ENCODE measurements at places on chromosomes 7 and 10. TPM values are rescaled to one million over a fixed set of nuclear protein-coding genes. Genes with fewer than 3 reads are reported as not detected.

DNA sequence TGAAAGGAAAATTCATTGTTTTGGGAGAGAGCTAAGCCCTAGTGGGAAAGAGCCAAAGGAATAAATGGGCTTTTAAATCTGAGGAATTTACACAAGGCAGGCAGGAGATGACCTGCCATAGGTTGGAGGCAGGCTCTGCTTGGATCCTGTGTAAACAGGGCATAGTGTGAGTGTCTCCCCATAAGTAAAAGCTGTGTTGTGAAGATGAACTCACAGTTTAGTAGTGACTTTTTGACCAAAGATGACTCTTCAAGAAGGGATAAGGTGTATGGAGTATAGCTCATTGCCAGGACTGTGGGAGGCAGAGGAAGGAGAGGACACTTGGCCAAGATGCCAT is 63.2 kb downstream of the KAT6B start:
- no peak overlapping the region for H3K4me3 ChIP-seq
- H3K27ac ChIP-seq, result no peak overlapping the region
- no peak for DNase-seq
- H3K36me3 ChIP-seq, result no peaks in the 10 kb centered on the region
- H3K4me1 ChIP-seq, result peaks cover 18% of the 10 kb centered on the region
- H3K27me3 ChIP-seq, result no peaks in the 10 kb centered on the region

The SFRP4 gene
- 1.2 TPM for total RNA-seq

- DNase-seq, result no peak
- H3K36me3 ChIP-seq, result no peaks in the 10 kb centered on the region
- no peaks in the 10 kb centered on the region for H3K27me3 ChIP-seq
- no peaks in the 10 kb centered on the region for H3K4me1 ChIP-seq
Measured at GRCh38 chr10:51047857-51048256, 26.4 kb upstream of the PRKG1 start.

DNA sequence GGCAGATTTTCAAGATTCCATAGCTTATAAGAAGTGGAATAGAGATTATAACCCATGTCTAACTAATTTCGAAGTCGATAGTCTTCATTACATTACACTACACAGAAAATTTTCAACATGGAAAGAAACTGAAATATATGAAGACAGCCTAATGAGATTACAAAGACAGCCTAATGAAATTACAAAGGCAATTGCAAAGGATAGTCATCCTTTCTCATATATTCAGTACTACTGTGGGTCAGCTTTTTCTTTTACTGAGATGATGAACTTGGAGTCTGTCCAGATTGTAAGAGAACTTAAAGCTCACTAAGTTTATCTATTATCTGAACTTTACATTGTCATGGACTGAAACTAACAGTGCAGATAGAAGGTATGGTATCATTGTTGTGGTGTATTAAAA is 304.4 kb upstream of the MBL2 start:
- DNase-seq, result no peak
- no peak overlapping the region for H3K27ac ChIP-seq
- no peak overlapping the region for H3K4me3 ChIP-seq
- H3K27me3 ChIP-seq, result no peaks in the 10 kb centered on the region
- H3K36me3 ChIP-seq, result no peaks in the 10 kb centered on the region
- no peaks in the 10 kb centered on the region for H3K4me1 ChIP-seq

DNA sequence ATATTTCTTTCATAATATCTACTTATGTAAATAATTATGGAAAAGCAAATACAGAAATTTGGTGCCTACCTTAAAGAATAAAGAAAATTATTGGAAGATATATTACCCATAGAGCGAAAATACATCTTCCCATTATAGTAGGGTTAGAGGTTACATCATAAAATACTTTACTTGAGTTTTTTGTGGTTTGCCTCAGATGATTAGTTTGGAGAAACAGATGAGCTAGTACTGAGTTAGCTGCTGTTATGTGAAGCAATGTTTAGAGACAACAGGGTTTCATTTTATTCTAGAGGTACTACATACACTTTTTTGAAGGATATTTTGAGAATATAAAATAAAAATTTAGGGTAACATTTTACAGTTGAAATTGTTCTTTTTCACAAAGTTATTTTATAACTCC is 2.9 kb upstream of the MLLT10 start:
- H3K4me3 ChIP-seq, result no peak overlapping the region
- DNase-seq, result no peak
- no peaks in the 10 kb centered on the region for H3K27me3 ChIP-seq

DNA sequence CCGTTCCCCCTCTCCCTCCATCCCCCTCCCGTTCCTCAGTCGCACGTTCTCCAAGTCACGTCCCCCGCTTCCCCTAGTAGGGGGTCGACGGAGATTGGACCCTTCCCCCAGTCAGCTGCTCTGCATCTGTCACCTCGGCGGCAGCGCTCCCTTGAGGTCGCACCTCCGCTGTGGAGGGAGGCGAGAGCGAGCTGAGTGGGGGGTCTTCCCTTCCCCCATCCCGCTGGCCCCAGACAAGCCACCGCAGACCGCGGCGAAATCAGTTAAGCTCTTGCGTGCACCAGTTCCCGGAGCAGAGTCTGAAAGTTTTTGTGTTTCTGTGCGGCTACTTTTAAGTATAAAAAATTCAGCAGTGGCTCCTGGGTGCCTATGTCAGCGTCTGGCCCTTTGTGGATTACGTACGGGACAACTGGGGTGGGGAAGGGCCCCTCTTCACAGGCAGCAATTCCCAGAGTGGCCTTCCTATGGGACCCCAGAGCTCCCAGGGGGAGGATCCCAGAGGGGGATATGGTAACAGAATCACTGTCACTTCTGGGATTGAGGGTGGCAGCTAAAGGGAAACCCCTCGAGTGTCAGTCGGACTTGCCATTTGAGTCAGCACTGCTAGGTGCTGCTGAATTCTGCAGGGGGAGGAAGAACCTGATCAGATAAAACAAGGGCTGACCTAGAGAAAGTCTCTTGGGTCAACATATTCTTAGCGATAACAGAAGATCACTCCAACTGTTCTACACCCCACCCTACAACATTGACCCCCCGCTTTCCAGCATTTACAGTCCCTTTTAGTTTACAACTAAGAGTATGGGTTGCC is 12.5 kb upstream of the DDIT4 start:
- H3K4me3 ChIP-seq, result peak overlapping the region; percentile 51
- no peaks in the 10 kb centered on the region for H3K36me3 ChIP-seq
- no peaks in the 10 kb centered on the region for H3K27me3 ChIP-seq
- no peak for DNase-seq

The TACC2 gene
- 64.2 TPM for total RNA-seq

The CFAP70 gene
- total RNA-seq, result 1.1 TPM

DNA sequence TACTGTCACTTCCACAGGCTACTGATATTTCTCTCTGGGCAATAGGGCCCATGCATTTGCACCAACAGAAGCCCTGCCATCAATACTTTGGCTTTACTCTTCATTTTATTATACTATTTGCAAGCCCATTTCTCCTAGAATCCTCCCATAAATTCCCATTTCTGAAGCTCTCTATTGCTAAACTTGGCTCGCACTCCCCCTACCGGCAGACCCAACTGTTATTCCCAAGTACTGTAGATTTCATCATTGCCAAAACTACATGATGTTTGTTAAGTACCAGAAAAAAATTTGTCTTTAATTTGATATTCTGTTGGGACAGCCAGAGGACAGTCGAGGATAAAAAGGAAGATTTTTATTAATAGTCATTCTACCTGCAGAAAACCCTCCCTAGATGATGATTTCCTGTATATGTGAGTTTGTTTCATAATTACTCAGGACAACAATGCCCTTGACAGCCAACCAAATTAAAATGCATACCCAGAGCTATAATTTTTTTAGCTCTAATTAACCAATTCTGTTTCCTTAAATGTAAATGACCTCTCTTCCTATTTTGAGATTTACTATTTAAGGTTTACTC is 298.6 kb downstream of the REEP3 start:
- H3K4me1 ChIP-seq, result no peaks in the 10 kb centered on the region
- no peaks in the 10 kb centered on the region for H3K27me3 ChIP-seq
- no peaks in the 10 kb centered on the region for H3K36me3 ChIP-seq
- peak; percentile 78 for DNase-seq
- H3K4me3 ChIP-seq, result no peak overlapping the region

GRCh38 chr10:102678842-102679289 is 34.6 kb downstream of the TRIM8 start:
- H3K27ac ChIP-seq, result no peak overlapping the region
- H3K4me1 ChIP-seq, result peaks cover 47% of the 10 kb centered on the region
- no peaks in the 10 kb centered on the region for H3K36me3 ChIP-seq

- DNase-seq, result no peak
- no peaks in the 10 kb centered on the region for H3K27me3 ChIP-seq
- no peaks in the 10 kb centered on the region for H3K4me1 ChIP-seq
- no peak overlapping the region for H3K27ac ChIP-seq
Measured at GRCh38 chr7:108805808-108806397, 236.2 kb downstream of the DNAJB9 start.

- H3K27me3 ChIP-seq, result no peaks in the 10 kb centered on the region
- H3K4me3 ChIP-seq, result no peak overlapping the region
- H3K4me1 ChIP-seq, result no peaks in the 10 kb centered on the region
- no peaks in the 10 kb centered on the region for H3K36me3 ChIP-seq
- no peak overlapping the region for H3K27ac ChIP-seq
Measured at GRCh38 chr10:46296641-46297141, 9.9 kb downstream of the ANTXRL start.

DNA sequence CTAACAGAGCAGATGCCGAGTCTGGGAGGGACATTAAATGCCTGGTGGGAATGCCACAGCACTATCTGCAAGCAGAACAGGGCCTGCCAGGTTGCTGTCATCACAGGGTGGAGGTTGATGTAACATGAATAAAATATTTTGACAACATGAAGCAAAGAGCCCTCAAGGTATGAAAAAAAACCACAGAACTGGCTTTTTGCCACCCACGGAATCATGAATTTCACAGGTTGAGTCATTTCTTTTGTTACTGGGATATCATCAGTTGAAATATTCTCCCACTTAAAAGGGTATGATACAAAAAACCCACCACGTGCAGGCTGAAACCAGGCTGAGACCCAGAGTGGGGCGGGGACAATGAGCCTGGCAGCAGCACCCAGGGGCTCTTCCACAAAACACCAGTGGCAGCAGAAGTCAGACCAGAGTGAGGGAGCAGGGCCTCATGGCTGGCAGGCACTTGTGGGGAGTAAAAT is 220.1 kb downstream of the TNS3 start:
- no peak for DNase-seq
- H3K27ac ChIP-seq, result no peak overlapping the region
- no peaks in the 10 kb centered on the region for H3K27me3 ChIP-seq
- no peaks in the 10 kb centered on the region for H3K36me3 ChIP-seq
- H3K4me1 ChIP-seq, result no peaks in the 10 kb centered on the region
- no peak overlapping the region for H3K4me3 ChIP-seq

- DNase-seq, result peak; percentile 54
- no peak overlapping the region for H3K27ac ChIP-seq
- no peak overlapping the region for H3K4me3 ChIP-seq
- no peaks in the 10 kb centered on the region for H3K27me3 ChIP-seq
- no peaks in the 10 kb centered on the region for H3K36me3 ChIP-seq
Measured at GRCh38 chr10:132876993-132877431, 65.4 kb downstream of the CFAP46 start.

The CYP2C18 gene
- total RNA-seq, result not detected

DNA sequence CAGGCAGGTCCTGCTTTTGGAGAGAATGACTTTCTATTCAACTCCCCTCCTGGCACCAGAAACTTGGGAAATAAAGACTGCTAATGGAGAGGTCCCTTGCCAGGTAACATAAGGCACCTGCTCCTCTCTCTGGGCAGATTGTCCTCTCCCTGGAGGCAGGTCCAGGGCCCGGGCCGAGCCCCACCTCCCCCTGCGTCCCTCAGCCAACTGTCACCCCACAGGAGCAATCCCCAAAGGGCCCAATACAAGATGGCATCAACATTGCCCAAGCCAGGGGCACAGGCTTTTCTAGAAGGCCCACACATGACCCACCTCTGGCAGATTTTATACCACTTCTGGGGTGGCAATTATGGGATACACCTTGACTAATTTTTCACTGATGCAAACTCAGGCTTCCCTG is 145.2 kb downstream of the HERPUD2 start:
- no peaks in the 10 kb centered on the region for H3K27me3 ChIP-seq
- no peaks in the 10 kb centered on the region for H3K4me1 ChIP-seq
- no peak overlapping the region for H3K27ac ChIP-seq
- no peaks in the 10 kb centered on the region for H3K36me3 ChIP-seq
- H3K4me3 ChIP-seq, result no peak overlapping the region

DNA sequence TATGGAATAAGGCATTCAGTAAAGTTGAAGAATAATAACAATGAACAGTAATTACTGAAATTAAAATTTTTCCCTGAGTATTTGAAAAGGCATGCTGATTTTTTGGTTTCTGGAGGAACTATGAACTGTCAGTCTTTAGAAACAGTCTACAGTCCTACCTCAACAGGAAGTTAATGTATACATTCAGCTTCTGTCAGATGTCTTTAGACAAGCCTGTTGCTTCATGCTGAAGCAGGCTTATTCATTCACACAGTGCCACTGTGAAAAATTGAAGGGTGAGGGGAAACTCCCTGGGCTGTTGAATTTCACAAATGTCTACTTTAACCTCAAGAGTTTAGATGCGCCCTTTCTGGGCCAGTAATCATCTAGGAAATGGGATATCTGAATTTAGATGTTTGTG is 3.5 kb downstream of the NRF1 start:
- no peak overlapping the region for H3K27ac ChIP-seq
- no peak overlapping the region for H3K4me3 ChIP-seq
- DNase-seq, result no peak
- H3K4me1 ChIP-seq, result peaks cover 39% of the 10 kb centered on the region

DNA sequence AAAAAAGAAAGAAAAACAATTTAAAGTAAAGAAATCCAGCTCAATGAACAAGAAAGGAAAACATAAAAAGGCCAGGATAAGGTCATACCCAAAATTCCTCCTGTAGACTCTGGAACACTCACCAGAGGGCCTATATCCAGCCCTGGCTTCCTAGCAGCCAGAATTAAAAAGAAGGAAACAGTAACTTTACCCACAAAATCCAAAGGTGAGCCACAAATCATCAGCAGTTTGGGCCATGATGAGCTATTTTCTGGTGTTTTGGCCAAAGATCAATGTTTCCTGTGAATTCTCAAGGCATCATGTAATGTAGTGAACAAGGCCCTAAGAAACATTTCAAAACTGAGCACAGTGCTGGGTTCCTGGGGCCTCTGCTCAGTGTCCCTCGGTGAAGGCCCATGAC is 87.8 kb downstream of the LARP4B start:
- H3K4me1 ChIP-seq, result peaks cover 17% of the 10 kb centered on the region
- H3K36me3 ChIP-seq, result peaks cover 10% of the 10 kb centered on the region
- DNase-seq, result no peak
- no peak overlapping the region for H3K27ac ChIP-seq

DNA sequence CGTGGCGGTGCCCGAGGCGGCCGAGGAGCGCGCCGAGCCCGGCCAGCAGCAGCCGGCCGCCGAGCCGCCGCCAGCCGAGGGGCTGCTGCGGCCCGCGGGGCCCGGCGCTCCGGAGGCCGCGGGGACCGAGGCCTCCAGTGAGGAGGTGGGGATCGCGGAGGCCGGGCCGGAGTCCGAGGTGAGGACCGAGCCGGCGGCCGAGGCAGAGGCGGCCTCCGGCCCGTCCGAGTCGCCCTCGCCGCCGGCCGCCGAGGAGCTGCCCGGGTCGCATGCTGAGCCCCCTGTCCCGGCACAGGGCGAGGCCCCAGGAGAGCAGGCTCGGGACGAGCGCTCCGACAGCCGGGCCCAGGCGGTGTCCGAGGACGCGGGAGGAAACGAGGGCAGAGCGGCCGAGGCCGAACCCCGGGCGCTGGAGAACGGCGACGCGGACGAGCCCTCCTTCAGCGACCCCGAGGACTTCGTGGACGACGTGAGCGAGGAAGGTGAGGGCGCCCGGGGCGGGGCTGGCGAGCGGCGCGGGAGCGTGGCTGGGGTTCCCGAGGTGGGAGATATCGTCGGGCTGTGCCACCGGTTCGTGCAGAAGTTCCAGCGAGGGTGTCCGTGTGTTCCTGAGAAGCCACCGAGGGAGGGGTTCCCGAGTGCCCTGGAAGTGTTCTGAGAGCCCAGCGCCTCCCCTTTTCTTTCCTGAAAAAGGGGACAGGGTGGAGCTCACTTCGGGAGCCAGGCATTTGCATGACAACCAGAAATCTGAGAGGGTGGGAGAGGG is 495 bp downstream of the EIF3B start:
- DNase-seq, result no peak
- no peaks in the 10 kb centered on the region for H3K36me3 ChIP-seq
- no peaks in the 10 kb centered on the region for H3K27me3 ChIP-seq
- H3K27ac ChIP-seq, result peak overlapping the region; percentile 98
- H3K4me3 ChIP-seq, result peak overlapping the region; percentile 97

All from sigmoid colon (tissue), 7 donors.